ENCODE measurements at places on chromosomes 12 and 14. TPM values are rescaled to one million over a fixed set of nuclear protein-coding genes. Genes with fewer than 3 reads are reported as not detected.

- DNase-seq: no peak
- peaks cover 2% of the 10 kb centered on the region for H3K4me1 ChIP-seq
- H3K4me3 ChIP-seq: no peak overlapping the region
- no peaks in the 10 kb centered on the region for H3K27me3 ChIP-seq
- H3K27ac ChIP-seq: no peak overlapping the region
- H3K36me3 ChIP-seq: no peaks in the 10 kb centered on the region
These were observed 142.8 kb downstream of the VRK1 start for GRCh38 chr14:96940009-96940408.

DNA sequence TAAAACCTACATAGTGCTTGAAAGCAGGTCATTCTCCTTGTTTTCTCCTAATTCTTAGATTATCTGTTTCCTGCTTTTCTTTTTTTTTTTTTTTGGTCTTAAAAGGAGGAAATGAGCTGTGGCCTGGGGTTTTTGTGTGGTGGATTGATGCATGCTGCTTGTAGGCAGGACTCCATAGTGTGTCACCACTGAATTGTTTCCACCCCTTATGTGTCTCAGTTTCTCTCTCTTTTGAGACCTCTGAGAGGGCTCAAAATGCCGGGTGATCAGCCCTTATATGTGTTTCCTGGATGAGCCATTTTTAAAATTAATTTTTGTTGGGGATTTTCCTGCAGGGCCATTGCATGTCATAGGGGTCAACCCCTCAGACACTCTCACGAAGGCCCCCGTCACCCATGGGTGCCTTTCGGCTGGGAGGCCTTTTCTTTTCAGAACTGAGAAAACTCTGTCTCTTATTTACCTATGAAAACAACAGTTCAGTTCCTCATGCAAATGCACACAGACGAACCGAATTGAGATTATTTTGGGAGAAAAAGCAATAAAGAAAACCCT lies 32.0 kb upstream of the LRRK2 start:
- DNase-seq: peak; percentile 13
- H3K36me3 ChIP-seq: no peaks in the 10 kb centered on the region
- no peak overlapping the region for H3K27ac ChIP-seq
- H3K4me1 ChIP-seq: peaks cover 12% of the 10 kb centered on the region
- no peak overlapping the region for H3K4me3 ChIP-seq

Gene FOXG1
- total RNA-seq: not detected

Gene FBLN5
- total RNA-seq: 8.0 TPM

DNA sequence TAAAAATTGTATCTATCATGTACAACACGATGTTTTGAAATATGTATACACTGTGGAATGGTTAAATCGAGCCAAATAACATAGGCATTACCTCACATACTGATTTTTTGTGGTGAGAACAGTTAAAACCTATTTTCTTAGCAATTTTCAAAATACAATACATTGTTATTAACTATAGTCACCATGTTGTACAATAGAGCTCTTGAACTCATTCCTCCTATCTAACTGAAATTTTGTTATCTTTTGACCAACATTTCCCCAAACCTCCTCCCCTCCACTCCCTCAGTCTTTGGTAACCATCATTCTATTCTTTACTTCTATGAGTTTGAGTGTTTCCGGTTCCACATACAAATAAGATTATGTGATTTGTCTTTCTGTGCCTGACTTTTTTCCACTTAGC lies 6.8 kb upstream of the SLC38A2 start:
- no peak overlapping the region for H3K27ac ChIP-seq
- DNase-seq: no peak
- no peaks in the 10 kb centered on the region for H3K27me3 ChIP-seq
- H3K4me3 ChIP-seq: no peak overlapping the region
- peaks cover 17% of the 10 kb centered on the region for H3K4me1 ChIP-seq

DNA sequence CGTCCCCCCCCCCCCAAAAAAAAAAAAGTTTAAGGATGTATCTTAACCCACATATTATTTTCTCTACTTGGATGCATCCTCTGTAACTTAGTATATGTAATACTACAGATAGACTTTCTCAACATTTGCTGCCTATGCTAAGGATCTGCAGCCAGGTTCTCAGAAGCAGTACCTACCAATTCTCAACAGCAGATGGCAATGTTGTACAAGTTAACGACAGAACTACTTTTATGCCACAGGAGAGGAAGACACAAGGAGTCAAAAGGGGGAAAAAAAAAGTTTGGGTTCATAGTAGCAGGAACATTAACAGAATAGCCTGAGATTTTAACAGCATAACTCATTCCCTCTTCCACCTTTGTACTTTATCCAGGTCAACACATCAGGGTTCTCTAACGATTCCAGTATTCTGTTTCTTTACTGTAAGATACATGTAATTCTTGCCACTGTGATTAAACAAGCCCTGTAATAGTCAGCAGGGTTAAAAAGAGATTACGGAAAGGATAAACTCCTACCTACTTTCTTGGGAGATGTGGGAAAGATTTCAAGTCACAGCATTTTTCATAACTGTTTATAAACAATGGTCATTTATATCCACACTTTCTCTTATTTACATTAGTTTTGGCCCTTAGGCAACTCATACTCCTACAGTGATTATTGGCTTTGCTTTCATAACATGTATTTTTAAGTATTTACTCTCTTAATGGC lies 5.7 kb upstream of the NEK9 start:
- no peak overlapping the region for H3K27ac ChIP-seq
- peak; percentile 76 for DNase-seq
- no peaks in the 10 kb centered on the region for H3K27me3 ChIP-seq
- peaks cover 25% of the 10 kb centered on the region for H3K36me3 ChIP-seq
- H3K4me3 ChIP-seq: no peak overlapping the region
